ENCODE measurements at places on chromosomes 13 and 19.

DNA sequence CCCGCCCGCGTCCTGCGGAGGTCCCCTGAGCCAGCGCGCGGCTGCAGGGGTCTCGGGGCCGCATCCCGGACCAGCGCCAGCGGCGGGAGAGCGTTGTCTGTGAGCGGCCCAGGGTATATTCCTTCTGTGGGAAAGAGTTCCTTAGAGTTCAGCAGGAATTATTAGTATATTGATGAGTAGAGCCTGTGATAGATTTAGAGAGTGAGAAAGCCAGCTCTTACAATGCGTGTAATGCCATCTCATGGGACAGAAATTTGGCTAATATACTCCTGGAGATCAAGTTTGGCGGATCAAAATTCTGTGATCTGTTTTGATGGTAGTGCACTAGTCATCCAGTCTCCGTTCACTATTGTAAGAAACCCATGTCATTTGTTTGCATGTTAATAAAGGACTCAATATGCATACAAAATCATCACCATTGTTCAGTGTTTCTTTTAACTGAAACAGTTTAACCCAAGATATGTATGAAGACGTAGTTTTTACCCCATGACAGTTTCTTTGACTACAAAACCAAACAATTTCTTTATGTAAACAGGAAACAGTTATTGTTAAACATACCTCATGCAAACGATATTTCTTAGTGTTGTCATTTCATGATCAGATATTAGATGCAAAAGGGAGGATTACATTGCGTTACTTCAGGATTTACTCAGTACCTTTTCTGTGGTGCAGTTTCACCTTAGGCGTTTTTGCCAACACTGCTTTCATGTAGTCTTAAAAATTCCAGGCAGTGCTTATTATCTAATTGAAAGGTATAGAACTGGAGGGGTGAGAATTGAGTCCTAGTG is 9.9 kb downstream of the TNFRSF19 start:
- peak; percentile 7 for DNase-seq

GRCh38 chr13:27728271-27728670 is 64.0 kb upstream of the GSX1 start:
- DNase-seq: no peak

GRCh38 chr13:89763005-89763404 is 1584.5 kb upstream of the MIR17HG start:
- DNase-seq: no peak

DNA sequence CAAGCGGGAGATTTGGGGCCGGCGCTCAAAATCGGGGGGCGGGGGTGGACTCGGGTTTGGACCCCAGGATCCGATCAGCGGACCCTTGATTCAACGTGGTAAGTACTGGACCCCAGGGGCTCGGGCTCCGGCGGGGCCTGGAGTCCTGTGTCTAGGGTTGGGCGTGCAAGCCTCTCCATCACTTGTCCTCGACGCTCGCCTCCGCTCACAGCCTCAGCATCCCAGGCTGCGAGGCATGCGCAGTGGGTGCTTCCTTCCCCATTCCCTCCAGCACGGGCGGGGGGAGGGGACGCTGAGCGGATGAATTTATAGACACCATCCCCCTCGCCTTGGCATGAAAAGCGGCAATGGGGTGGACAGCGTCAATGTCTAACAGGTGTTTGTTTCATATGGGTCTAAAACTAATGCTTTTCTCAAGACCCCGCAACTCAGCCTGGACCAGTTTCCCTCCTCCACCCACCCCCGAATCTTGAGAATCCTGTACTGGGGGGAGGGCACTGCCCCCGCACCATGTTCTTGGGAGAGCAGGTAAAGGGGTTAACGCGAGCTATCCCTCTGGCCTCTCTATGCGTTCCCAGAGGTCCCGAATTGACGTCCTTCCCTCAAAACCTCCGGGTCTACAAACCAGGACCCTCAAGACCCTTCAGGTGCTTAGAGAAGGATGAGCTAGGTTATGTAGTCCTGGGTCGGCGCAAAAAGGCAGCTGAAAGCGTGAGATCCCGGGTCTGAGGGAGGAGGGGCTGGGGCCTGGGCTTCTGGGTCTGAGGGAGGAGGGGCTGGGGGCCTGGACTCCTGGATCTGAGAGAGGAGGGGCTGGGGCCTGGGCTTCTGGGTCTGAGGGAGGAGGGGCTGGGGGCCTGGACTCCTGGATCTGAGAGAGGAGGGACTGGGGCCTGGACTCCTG is 579 bp downstream of the CPT1C start:
- peak; percentile 88 for DNase-seq

All from GM03348 (cell line).